ENCODE measurements at places on chromosomes 13 and 19.

DNA sequence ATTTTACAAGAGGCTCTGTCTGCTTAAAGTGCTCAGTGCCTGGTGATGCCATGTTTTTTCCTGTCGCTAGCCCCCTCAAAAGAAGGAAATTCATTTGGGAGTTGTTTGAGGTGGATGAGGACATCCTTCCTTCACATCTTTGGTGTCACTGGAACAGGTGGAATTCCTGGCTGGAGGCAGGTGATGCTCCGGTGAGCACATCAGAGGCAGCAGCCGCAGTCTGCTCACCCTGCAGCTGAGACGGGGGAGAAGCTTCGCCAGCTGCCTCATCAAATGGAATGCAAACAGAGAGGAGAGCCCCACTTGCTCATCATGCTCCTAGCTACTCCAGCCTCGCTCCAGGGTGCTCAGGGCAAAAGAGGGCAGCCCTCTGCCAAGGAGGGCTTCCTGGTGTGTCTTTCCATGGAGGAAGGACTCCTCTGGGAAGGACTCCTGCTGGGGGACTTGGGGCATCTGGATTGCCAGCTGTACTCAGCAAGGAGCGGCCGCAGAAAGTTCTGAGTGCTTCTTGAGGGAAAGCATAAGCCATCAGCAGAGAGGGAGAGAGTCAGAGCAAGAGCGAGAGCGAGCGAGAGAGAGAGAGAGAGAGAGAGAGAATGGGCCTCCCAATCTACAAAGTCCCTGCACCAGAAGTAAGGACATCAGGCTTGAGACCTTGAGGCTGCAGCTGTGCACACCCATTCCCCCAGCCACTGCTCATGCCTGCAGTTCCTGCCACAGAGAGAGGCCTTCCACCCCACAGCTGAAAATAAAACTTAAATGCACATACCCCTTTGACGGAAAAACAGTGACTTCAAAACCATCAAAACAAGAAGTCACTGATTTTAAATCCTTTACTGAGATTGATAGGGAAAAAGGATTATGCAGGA is 74.3 kb upstream of the UBL3 start:
- no peak for DNase-seq

- DNase-seq: no peak
Measured at GRCh38 chr19:45468159-45468651, 409 bp downstream of the FOSB start.

- DNase-seq: no peak
Measured at GRCh38 chr13:93409816-93410215, 183.2 kb downstream of the GPC6 start.

GRCh38 chr13:59236944-59237343 is 926.8 kb downstream of the DIAPH3 start:
- DNase-seq: no peak

DNA sequence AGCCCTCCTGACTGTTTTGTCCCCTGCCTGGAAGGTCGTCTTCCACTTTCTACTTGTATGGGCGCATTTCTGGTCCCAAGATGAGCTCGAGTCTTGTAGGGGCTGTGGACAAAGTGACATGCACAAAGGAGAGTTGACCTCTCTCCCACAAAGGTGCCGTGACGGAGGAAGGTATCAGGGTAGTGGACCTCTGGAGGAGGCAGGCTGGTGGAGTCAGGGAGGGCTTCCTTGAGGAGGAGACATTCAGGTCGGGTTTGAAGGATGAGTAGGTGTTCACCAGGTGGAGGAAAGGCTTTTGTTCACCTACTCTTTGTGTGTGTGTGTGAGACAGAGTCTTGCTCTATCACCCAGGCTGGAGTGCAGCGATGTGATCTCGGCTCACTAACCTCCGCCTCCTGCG is 1.7 kb downstream of the CYTH2 start:
- DNase-seq: no peak

DNA sequence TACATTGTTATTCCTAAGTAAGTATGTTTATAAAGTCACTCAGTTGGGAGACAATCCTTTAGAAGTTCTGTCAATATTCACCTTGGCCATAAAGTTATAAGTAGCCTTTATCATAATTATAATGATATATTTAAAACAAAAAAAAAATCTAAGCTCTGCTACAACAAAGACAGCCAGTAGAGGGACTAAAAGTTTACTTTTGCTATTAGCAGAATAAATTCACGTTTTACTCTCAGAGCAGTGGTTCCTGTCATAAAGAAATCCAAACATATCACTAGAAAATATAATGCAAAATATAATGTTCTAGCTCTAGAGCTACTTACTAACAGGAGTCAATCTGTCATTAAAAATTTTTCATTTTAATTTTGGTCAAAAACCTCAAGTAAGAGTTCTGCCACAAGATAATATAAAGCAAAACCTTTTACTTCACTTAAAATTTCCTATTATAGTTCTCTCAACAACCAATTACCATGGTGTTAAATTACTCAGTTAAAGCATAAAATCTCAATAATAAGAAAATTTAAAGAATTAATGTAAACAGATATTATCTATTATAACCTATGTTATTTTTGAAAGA is 17.7 kb downstream of the INTS6 start:
- DNase-seq: no peak

DNA sequence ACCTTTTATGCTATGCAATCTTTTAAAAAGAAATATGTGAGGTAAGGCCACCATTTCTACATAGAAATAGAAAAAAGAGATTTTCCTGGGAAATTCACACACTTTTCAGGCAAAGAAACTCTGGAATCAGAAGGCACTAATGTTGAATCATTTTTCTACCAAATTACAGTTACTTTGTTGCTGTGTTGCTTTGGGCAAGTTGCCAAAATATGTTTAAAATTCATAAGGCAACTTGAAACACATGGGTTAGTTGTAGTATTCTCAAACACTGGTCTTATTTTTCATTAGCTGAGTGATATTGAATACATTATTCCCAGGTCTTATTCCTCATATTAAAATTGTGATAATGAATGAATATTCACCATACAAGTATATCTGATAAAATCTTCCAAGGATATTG is 195.0 kb upstream of the SLITRK1 start:
- no peak for DNase-seq

DNA sequence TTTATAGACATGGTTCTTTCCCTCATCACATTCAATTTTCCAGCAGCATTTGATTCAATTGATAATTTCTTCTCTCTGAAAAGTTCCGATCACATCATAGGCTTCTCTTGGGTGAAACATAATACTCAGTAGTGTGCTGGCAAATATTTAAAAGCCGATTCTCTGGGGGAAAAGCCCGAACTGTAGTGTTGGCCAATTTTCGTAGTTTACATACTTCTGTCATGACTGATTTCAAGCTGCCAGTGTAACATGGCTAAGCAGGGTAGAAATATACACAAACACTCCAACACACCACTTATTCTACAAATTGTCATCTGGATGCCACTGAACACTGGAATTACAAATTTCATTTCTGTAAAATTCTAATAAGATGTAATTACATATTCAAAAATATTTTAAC is 56.1 kb upstream of the FREM2 start:
- no peak for DNase-seq

- DNase-seq: no peak
Measured at GRCh38 chr19:18541992-18542940, 1.1 kb downstream of the FKBP8 start.

DNA sequence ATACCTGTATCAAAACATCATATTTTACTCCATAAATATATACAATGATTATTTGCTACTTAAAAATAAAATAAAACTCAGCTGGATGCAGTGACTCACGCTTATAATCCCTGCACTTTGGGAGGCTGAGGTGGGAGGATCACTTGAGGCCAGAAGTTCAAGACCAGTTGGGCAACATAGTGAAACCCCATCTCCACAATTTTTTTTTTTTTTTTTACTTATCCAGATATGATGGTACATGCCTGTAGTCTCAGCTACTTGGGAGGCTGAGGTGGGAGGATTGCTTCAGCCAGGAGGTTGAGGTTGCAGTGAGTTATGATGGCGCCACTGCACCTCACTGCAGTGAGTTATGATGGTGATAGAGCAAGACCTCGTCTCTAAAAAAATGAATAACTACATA is 22.4 kb downstream of the POU2F2 start:
- no peak for DNase-seq

DNA sequence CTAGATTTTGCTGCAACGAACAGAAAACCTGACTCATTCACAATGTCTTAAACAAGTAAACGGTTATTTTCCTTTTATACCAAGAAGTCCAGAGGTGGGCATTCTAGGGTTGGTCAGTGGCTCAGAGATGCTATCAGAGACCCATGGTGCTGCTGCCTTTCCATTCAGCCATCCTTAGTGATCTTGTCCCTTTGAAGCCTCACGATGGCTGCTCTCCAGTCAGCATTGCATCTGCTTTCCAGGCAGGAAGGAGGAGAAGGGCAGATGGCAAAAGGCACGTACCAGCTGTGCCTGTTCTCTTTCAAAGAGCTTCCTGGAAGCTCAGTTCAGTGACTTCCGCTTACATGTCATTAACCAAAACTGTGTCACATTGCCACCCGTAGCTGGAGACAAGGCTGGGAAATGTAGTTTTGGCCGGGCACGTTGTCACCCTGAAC is 30.1 kb downstream of the WDFY2 start:
- DNase-seq: peak; percentile 92

GRCh38 chr19:35754370-35755130 is 2.3 kb downstream of the HSPB6 start:
- DNase-seq: no peak

- DNase-seq: peak; percentile 92
Measured at GRCh38 chr13:41060082-41060723, 1.1 kb upstream of the WBP4 start.

- DNase-seq: no peak
Measured at GRCh38 chr13:103961784-103962183, 895.6 kb upstream of the SLC10A2 start.

- no peak for DNase-seq
Measured at GRCh38 chr13:76703216-76703615, 183.0 kb downstream of the KCTD12 start.

DNA sequence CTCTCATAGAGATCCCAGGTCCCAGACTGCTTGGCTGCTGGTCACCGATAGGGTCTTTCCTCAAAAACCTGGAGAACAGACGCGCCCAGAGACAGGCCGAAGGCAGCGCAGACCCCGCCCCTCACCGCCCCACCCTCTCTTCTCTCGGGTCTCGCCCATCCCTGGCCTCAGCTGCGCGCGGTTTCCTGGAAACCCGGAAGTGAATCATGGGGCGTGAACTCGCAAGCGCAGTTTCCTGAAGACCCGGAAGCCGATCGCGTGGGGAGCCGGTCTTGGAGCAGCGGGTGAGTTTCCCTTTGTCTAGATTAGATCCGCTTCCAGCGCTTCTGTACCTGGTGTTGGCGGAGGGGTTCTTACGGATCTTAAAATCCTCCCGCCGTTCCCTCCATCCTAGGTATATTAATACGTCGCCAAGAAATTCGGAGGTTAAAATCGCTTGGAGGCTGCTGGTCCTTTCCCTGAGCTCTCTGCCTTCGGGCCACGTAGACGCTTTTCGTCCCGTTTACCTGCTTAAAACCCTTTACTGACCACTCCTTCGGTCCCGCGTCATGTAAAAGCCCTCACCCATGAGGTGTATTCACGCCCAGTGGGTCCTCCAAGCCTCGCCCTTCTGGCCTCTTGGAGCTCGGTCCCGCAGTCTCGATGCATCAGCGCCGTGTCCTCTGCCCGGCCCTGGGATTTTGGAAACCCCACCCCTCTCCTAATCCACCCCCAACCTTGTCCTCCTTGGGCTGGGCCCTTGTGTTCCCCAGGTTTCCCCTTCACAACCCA is at the start of gene ZNF578:
ZNF578 (plus strand) TSS at position 230 of the 771 bp plus-strand sequence. CDS start 48,293 bp downstream, outside the sequence.
- peak; percentile 54 for DNase-seq

- DNase-seq: no peak
Measured at GRCh38 chr13:85970727-85971126, 171.5 kb upstream of the SLITRK6 start.

GRCh38 chr19:42313096-42313839 is at the start of gene TMEM145:
Gene TMEM145, plus strand, starts transcription at chr19:42313309. Its CDS starts 68 bp downstream, at chr19:42313377.
- DNase-seq: no peak

GRCh38 chr19:38809592-38810252 is 3.0 kb downstream of the LGALS4 start:
- DNase-seq: no peak

DNA sequence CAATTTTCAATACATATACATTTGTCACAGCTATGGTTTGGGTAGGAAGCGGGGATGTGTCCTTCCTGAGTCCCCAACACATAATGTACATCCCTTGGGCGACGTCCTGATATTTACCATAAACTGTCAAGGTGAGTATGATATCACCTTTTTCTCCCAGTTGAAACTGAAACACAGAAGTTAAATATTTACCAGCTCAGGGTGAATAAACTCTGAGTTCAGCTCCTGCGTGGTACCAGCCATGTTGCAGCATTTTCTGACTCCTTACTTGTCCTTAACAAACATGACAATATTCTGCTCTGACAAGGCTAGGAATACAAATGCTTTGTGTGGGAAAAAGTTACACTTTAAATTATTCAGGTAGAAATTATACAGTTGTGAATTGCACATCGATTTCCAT is 294.2 kb downstream of the TEX29 start:
- DNase-seq: no peak

GRCh38 chr19:22901431-22902130 is 69.5 kb downstream of the ZNF723 start:
- DNase-seq: no peak

DNA sequence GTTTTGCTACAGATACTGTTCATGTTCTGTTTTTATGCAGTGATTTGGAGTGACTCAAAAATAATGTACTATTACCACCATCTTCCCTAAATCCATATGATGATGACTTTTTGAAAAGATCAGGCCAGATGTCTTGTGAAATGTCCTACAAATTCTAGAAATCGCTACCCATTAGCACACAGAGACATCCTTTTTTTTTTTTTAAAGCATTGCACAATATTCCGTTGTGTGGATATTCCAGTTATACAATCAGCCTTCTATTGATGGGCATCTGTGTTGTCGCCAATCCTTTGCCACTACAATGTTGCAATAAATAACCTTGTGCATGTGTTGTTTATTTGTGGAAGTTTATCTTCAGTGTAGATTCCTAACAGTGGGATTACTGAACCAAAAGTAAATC is 24.5 kb downstream of the ZDHHC20 start:
- DNase-seq: no peak
